ENCODE measurements at places on chromosomes 2 and 18.

DNA sequence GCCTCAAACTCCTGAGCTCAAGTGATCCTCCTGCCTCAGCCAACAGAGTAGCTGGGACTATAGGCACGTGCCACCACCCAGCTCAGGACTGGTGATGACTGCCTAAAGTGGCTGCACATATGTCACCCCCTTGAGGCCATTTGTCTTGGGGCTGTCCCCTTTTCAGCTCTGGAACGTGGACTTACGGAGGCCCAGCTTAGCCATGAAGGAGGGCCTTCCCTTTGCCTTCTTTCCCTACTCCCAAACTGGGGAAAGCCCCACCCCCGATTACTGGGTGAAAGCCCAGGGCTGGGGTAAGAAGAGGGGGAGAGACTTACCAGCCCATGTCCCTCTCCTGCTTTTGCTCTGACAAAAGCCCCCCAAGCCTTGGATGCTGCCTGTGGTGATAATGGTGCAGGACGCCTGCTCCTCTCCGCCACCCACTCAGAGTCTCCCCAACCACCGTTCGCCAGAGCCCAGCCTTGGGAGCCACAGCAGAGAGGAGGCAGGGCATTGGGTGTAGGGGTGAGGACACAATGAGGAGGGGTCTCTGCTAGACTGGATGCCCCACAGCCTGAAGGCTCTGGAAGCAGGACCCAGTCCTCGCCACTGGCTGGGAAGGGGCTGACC lies 2.5 kb upstream of the DUSP2 start:
- peak; percentile 51 for DNase-seq

DNA sequence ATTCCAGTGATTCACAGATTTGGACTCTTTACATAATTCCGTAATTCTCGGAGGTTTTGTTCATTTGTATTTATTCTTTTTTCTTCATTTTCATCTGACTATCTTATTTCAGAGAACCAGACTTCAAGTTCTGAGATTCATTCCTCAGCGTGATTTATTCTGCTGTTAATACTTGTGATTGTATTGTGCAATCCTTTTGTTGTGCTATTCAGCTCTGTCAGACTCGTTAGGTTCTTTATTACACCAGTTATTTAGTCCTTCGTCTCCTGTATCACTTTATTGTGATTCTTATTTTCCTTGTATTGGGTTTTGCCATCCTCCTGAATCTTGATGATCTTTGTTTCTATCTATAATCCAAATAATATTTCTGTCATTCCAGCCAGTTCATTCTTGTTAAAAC lies 529.3 kb upstream of the LRRTM4 start:
- no peak for DNase-seq

- DNase-seq, result no peak
Measured at GRCh38 chr18:22102953-22103646, 66.3 kb upstream of the GATA6 start.

GRCh38 chr18:7535436-7536205 lies 31.5 kb upstream of the PTPRM start:
- DNase-seq, result no peak

DNA sequence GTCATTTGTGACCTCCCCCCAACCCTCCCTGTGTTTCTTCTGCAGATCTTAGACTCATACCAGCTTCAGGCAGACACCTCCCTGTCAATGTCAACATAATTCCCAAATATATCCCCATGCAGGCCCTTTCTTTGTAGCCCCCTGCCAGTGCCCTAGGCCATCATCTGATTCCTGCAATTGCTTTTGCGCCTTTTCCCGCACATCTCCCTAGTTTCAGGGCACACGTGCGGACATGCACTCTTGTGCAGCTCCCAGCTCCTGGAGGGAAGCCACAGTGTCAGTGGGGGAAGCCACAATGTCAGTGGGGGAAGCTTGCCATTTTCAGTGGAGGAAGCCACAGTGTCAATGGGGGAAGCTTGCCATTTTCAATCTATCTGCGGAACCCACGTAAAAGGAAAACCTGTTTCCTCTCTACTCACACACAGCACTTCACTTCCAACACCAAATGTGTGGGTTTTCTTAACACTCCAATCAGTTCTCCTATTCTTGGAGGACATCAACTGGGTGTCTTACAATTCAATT lies 256.4 kb downstream of the ACKR3 start:
- DNase-seq, result no peak

DNA sequence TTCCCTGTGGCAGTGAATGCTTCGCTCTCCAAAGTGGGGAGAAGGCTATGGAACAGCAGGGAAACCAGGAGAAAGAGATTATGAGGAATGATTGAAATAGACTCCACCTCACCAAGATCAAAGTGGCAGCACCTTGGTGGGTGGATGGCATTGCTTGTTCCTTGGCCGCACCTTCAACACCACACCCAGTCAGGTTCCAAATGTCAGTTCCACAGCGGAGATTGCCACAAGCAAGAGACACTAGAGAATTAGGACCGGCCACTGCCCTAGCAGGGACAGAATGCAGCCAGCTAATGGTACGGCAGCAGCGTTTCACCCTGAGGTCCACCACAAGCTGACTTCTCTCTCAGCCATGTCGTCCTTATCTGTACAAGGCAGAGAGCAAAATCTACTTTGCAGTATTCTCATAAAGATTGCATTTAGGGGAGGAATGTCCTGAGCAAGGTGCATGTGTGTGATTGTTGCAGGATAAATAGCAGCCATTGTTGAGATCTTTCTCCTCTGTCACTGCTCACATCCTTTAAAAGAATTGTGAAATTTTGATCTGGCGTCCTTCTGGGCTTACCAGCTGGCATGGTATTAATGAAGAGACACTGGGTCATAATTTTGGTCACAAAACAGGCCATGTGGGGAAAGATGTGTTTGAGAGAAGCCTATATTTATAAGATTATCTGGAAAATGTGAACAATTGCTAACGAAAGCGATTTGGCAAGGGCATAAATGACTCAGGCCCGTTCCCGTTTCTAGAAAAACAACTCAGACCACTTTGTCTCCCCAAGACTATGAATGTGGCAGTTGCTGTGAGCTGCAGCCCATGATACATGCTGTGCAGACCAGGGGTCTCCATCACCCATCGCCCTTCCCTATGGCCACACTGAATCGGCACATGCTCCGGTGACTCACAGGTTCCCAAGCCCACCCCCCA lies 228.6 kb upstream of the ID2 start:
- DNase-seq, result no peak

DNA sequence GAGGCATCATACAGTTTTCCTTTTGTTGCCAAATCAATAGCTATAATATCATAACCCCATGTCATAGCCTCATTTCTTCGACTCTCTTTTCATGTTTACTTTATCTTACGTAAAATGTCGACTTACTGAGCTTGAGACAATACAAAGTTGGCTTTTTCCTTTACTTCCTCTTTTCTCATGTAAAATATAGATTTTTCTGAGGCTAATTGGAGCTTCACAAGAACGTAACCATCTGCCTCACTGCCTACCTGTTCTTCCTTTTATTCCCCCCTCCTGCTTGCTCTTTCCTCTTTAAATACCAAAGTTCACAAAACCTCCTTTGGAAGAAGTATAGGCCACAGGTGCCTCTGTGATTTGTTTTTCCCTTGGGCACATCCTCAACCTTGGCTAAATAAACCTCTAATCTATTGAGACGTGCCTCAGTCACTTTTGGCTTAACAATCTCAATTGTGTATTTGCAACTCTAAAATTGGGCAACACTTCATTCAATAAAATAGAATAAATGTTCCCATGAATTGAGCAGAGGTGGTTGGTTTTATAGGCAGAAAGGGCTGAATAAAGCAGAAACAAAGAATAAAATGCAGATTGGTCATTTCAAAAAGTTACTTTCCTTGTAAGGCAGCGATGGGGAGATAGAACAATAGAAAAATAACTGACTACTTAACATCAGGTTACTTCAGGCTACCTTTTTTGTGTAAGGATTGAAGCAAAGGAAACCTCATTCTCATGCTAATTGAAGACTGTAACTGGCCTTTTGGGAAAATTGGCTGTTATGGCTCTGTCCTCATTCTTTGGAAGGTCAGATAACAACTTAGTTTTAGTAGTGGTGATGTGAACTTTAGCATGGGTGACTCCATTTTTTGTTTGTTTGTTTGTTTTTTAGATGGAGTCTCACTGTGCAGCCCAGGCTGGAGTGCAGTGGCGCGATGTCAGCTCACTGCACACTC lies 21.3 kb downstream of the COMMD1 start:
- DNase-seq, result no peak

GRCh38 chr18:62345909-62346308 lies 20.8 kb downstream of the TNFRSF11A start:
- DNase-seq, result no peak

DNA sequence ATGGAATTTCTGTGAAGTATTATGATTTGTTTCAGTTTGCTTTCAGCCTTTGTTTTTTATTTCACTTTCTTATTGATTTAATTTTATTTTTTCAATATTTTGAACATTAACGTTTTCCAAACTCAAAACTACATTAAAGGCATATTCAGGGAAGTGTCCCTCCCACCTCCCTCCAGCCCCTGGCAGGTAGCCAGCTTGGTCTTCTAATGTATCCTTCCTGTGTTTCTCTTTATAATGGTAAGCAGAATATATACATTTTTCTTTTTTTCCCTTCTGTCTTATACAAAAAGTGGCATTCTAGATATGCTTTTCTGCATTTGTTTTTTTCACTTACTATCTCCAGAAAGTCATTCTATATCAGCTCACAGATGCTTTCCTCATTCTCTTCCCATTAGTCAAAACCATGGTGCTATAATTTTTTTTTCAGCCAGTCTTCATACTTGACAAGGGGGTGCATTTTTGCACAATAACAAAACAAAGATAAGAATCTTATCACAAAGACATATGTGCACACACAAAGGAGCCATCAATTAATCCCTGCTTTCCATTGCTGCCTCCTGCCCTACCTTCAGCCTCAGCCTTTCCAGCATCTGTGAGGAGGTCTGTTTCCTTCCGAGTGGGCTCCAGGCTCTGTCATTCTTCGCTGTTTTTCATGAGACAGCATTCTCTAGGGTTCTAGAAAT lies 33.7 kb upstream of the TMEM177 start:
- no peak for DNase-seq

- DNase-seq, result peak; percentile 90
Measured at GRCh38 chr2:25309402-25309801, 32.3 kb downstream of the DNMT3A start.

DNA sequence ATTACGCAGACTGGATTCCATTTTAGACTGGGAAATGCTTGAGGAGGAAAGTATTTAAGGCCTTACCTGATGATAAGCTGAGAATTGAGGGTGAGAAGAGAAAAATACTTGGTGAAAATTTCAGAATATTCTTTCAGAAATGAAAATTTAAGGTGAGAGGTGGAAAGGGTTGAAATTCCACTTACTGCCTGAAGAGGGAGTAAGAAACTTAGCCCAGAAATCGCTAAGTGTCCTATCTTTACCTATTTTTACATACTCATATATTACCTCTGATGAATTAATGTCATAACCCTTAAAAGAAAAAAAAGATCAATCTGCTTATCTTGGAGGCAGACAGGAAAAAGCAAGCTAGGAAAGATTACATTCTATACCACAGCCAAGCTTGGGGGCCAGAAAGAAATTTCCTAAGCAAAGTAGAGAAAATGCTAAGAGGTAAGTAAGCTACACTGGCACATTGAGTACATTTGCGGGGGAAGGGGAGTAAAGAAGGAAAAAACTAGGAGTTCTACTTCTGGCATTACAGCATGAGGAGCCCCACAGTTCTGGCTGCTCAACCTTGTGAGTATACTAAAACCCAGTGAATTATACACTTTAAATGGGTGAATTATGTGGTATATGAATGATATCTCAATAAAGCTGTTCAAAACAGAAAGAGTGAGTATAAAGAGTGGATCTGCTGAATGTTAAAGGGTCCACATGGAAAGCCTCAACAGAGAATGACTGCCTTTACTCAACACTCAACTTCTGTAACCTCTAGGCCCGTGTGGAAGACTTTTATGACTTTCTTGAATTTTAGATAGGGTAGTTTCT lies 33.8 kb downstream of the SMC6 start:
- no peak for DNase-seq

- DNase-seq, result no peak
Measured at GRCh38 chr2:74102516-74102915, 45.2 kb downstream of the BOLA3 start.

DNA sequence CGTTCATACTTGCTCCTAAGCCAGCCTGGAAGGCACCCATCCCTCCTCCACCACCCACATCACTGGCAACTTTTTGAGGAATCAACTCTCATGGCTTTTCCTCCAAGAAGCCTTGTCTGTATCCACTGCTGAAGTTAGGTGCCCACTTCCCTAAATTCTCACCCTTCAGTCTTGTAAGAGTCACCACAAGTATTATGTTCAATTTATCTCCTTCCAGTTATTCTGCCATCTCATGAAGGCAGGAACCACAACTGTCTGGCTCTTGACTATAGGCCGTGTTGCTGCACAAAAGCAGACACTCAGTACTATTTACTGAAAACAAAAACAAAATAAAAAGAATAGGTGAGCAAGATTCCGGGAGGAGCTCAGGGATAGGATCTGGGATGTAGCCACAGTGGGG lies 234.8 kb downstream of the CYRIA start:
- DNase-seq, result no peak

DNA sequence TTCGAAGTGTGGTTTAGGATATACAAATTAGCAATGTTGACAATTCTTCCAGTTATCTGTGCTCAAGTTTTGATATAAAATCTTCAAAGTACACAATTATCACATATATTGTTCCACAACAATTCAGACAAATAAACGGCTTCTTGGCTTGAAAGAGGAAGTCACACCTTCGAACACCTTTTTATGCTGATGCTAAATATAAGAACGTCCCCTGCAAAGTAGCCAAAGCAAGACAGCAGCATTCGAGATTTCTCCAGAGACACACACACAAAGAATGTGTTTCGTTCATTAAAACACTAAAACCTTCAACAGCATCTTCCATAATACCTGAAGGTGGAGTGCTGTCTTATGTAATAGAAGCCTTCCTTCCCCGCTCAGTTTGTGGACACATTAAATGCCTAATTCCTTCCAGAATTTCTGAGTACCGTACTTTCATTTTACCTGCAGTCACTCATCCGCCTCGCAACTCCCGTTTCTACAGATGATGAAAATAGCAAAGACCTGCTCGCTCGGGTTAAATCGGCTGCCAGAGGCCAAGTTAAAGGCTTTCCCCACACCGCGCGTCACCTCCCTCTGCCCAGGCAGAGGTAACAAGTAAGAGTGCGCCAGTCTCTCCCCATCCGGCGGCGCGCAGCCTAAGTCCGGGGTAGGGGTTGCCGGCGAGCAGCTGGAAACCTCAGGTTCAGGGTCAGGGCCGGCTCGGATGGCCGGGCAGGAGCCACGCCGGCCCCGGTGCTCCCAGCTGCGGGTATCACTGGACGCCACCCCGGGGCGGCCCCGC lies 847 bp downstream of the SERPINE2 start:
- DNase-seq, result peak; percentile 58

GRCh38 chr18:8277270-8277669 lies 332.0 kb upstream of the RAB12 start:
- DNase-seq, result no peak

GRCh38 chr2:142294225-142294624 lies 163.4 kb upstream of the LRP1B start:
- no peak for DNase-seq
